ENCODE measurements at places on chromosomes 12 and 14.

GRCh38 chr12:122202017-122202416, 1.5 kb upstream of the B3GNT4 start:
- DNase-seq, result no peak

GRCh38 chr14:102080183-102081080, 6.4 kb downstream of the HSP90AA1 start:
- no peak for DNase-seq

DNA sequence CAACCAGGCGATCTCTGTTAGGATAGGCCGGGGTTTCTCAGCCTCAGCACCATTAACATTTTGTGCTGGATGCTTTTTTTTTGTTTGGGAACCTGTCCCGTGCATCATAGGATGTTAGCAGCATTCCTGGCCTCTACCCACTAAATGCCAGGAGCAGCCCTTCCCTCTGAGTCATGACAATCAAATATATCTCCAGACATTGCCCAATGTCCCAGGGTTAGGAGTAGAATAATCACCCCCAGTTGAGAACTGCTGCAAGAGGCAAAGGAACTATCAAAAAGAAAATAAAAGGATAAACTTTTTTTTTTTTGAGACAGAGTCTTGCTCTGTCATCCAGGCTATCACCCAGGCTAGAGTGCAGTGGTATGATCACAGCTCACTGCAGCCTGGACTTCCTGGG, 76.0 kb downstream of the ACACB start:
- no peak for DNase-seq

GRCh38 chr12:68326716-68327115, 5.4 kb downstream of the MDM1 start:
- no peak for DNase-seq

DNA sequence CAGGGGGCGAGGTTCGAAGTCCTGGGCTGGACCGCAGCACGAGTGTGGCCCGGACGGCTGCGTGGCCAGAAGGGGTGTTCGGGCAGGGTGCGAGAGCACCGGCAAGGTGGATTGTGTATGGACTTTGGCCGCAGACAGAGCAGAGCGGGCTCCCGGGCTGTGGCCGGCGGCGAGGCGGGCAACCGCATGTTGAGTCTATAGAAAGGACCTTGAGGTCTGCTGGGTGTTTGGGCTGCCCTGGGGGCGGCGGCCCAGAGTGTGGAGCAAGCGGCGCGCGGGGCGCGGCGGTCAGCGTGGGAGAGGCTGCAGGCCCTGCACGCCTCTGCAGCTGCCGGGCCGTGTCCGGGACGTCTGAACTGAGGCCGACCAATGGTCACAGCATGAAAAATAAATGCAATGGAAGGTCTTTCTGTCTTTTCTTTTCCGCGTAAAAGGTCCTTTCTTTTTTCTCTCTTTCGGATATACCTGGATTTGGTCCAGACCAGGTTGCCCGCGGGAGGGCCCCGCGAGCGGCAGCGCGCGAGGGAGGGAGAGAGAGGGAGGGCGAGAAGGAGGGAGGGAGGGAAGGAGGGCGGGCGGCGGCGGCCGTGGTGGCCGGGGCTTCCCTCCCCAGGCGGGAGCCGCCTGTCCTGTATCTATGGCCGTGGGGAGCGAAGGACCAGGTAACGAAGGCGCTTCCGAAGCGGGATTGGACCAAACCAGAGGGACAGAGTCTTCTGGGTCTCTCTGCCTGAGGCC, 5.5 kb upstream of the HOXC9 start:
- no peak for DNase-seq

GRCh38 chr12:53258541-53259539, 9.3 kb upstream of the ESPL1 start:
- DNase-seq, result no peak

GRCh38 chr14:76011930-76012329, 26.4 kb downstream of the IFT43 start:
- no peak for DNase-seq

- no peak for DNase-seq
Observed at GRCh38 chr12:10395390-10395998, 5.7 kb upstream of the KLRK1 start.

DNA sequence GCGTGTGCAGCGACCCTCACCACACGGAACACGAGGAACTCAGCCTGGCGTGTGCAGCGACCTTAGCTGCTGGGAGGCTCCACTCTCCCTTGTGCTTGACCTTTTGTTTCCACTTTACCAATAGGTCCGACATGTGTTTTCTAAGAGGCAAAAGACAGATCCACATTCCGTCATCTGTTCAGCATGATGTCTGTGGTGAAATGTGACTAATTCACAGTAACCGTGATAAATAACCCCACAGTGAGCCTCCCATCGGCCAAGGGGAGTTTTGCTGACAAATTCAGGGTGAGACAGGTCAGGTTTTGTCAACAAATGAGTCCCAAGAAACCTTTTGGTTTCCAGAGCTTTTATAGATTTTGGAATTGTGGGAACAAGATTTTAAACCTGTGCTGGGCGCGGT, 55.9 kb downstream of the MOK start:
- DNase-seq, result no peak

GRCh38 chr14:104602315-104602932, 2.1 kb downstream of the TMEM179 start:
- DNase-seq, result no peak

GRCh38 chr14:59969319-59969718, 49.4 kb downstream of the LRRC9 start:
- DNase-seq, result no peak

DNA sequence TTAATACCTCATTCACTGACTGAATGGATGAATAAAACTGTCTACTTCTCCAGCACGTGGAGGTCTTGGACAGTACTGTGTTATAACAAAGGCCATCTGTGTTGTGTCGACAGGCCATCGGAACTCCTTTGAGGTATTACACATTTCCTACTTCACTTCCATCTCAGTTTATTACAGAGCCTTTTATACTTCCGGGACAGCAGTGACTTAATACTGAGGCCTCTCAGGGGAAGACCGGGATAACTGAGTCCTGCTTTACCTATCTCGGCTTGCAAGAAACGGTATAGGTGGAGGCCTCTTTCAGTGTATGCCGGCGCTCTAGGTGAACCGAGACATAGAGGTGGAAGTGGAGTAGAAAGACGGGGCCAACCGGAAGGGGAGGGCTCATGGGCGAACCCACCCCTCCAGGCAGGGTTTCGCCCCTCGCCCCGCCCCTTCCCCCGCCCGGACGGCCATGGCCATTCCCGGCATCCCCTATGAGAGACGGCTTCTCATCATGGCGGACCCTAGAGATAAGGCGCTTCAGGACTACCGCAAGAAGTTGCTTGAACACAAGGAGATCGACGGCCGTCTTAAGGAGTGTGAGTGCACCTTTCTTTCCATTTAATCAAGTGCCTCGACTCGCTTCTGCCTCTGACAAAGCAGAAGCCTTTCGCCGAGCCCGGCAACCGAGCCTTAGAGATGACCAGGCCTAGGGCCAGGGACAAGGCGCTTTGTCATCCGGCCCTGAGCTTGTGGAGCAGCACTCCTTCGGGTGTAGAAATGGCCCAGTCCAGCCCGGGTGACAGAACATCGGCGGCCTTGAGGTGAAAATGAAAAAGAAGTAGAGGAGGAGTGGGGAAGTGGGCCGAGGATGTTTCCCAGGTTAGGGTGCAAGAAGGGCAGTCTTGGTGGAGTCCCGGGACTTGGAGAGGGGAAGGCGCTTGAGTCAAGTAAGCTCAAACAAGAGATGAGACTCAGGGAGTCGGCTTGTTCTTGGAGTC, at the start of gene PSMC6:
Gene PSMC6 (plus strand): TSS at position 477 of the 983 bp plus-strand sequence. CDS start 20 bp downstream, at position 497.
- peak; percentile 72 for DNase-seq

- no peak for DNase-seq
Observed at GRCh38 chr12:25695574-25695973, 142.5 kb upstream of the LMNTD1 start.

- DNase-seq, result no peak
Observed at GRCh38 chr12:78963439-78964227, 99.1 kb downstream of the SYT1 start.

DNA sequence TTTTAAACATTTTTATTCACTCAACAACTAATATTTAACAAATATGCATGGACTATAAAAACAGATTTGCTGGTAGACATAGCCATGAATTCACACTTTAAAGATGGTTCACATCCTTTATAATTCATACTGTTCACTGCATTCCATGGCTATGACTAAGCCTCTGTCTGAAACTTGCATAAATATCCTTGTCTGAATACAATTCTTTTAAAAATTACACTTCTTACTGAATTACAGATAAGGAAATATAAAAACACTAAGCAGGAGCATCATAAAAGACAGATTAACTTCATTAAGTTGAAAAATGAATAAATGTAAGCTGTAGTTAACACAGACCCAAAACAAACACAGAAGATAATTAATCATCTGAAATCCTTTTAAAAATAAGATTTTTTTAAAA, 53.8 kb downstream of the GXYLT1 start:
- no peak for DNase-seq

- DNase-seq, result no peak
Observed at GRCh38 chr12:92275443-92276154, 130.0 kb upstream of the BTG1 start.

GRCh38 chr12:95755261-95755865, 35.2 kb downstream of the NTN4 start:
- DNase-seq, result no peak

GRCh38 chr12:67222302-67222701, 46.9 kb upstream of the CAND1 start:
- DNase-seq, result no peak

GRCh38 chr14:76050797-76051392, 65.3 kb downstream of the IFT43 start:
- peak; percentile 22 for DNase-seq

GRCh38 chr12:116443821-116444589, 115.2 kb upstream of the MAP1LC3B2 start:
- DNase-seq, result no peak

DNA sequence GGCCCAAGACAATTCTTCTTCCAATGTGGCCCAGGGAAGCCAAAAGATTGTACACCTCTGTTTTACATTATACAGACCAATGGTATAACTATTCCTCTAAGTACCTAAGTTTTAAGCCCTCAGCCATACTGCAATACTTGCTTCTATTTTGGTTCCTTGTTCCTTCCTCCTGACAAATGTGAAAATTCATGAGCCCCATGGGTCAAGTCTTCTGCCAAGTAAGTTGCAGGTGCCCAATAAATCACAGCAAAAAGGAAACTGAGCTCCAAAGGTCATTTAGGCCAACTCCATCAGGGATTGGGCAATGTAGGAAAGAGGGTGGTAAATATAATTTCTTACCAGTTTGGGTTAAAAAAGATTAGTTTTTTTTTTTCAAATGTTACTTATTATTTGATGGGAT, 57.7 kb upstream of the NPFF start:
- DNase-seq, result no peak

- no peak for DNase-seq
Observed at GRCh38 chr14:38016497-38016896, 191.2 kb upstream of the SSTR1 start.

DNA sequence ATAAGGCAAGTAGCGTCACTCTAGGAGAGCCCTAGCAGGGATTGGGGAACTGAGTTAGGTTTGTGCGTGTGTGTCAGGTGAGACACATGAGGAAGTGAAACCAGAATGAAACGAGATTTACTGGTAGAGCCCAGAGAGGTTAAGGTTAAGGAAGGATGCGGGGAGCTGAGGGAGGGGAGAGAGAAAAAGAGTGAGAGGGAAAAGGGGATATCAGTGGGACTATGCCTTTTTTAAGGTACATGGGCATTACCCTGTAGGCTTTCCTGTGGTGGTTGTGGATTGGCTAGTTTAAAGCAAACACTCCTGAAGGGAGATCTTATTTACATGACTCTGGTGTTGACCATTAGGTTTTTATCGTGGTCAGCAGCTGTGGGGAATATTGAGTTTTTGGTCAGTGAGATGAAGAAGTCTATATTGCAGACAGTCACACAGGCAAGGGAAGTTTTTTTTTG, 13.9 kb downstream of the ZDHHC17 start:
- no peak for DNase-seq

DNA sequence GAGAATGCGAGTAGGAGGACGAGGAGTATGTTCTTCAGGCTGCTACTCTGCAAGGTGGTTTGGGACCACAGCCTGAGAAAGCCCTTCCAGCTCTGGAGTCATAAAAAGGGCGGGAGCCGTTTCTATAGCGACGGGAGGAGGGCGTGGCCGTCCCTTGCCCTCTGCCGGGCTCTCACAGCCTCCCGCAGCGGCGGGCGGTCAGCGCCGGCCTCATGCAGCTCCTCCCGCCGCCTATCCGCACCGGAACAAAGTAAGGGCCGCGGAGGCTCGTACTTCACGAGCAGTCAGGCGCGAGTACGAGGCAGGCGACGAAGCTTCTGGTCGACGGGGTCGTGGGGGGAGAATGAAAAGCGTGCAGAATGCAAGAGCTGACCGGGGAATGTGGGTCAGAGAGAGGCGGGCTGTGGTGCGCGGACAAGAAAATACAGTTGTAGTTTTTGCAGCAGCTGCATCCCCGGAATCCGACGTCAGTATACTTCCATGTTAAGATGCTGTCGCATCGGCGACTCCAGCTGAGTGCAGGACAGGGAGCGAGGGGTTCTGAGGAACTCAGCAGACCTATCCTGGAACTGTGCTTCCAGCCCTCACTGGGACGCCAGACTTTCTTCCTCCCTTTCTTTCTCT, at the start of gene DYRK4:
Gene DYRK4 (plus strand): TSS at position 175 of the 624 bp plus-strand sequence. CDS start 38 bp downstream, at position 213.
- peak; percentile 13 for DNase-seq

DNA sequence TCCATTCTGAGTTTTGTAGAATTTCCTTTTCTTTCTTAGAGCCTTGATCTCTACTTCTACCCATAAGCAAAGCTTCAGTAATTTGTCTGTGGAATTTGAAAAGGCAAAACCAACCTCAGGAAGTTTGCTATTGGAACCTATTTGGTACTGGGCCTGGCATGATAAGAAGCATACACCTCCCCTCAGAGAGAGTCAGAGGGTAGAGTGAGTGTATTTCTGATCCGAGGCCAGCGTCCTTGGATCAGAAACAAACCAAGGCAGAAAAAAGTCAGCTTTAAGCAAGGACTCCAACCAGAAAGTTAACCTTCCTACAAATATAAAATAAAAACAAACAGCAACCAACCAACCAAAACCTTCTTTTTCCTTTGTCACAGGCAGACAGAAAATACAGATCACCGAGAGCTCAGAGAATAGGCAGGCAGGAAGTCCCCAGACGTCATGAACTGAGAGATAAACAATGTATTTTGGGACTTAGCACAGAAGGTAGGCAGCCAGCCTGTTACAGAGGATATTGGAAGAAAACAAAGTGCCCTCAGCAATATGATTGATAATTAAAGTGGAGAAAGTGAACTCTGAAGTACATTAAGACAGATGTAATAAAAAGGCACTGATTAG, 141.5 kb downstream of the NEDD1 start:
- no peak for DNase-seq

DNA sequence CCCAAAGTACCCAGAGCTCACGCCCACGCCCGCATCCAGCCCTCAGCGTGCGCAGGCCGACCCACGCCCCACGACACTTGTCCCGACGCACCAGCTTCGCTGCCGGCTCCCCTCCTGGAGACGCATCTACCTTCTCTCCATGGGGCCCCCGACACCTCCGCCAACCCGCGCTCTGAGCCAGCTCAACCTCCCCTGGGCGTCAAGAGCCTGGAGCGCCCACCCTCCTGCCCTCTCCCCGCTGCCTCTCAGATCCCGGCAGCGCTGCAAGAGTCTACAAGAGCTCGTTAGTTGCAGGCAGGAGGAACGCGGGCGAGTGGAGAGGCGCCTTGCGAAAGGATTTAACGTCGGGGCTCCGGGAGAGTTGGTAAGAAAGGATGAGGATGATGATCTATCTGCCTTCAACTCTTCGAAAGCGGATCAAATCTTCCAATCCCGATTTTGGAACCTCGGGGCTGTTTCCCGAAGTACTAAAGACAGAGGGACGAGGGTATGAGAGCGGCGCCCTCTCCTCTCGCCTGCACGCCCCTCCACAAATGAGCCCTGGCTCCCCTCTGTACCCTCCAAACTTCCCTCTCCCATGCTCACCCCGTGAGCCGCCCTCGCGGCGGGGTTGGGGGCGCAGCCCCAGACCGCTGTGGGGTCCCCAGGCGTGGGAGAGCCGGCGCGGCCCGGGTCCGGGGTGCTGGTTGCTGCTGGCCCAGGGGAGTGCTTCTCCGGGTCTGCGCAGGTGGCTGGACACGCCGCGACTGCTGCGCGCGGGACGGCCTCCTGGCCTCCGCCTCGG, 979 bp downstream of the LTBP2 start:
- no peak for DNase-seq

Data from anterior cingulate cortex (tissue), 58 donors.